ENCODE measurements at places on chromosomes 6 and 20. TPM values are rescaled to one million over a fixed set of nuclear protein-coding genes. Genes with fewer than 3 reads are reported as not detected.

Gene CSTF1
- 52.7 TPM for total RNA-seq

Gene LZTS3
- total RNA-seq = 11.0 TPM

Gene MYLK4
- total RNA-seq = 0.96 TPM

Gene HAO1
- not detected for total RNA-seq

Gene AFDN
- 143 TPM for total RNA-seq

GRCh38 chr6:155100087-155100486, 105.0 kb downstream of the TIAM2 start:
- DNase-seq = no peak
- H3K27ac ChIP-seq = no peak overlapping the region
- H3K27me3 ChIP-seq = no peaks in the 10 kb centered on the region

GRCh38 chr20:24915440-24915839, 33.6 kb upstream of the CST7 start:
- no peaks in the 10 kb centered on the region for H3K36me3 ChIP-seq
- H3K27me3 ChIP-seq = peaks cover 6% of the 10 kb centered on the region
- no peak overlapping the region for H3K4me3 ChIP-seq

DNA sequence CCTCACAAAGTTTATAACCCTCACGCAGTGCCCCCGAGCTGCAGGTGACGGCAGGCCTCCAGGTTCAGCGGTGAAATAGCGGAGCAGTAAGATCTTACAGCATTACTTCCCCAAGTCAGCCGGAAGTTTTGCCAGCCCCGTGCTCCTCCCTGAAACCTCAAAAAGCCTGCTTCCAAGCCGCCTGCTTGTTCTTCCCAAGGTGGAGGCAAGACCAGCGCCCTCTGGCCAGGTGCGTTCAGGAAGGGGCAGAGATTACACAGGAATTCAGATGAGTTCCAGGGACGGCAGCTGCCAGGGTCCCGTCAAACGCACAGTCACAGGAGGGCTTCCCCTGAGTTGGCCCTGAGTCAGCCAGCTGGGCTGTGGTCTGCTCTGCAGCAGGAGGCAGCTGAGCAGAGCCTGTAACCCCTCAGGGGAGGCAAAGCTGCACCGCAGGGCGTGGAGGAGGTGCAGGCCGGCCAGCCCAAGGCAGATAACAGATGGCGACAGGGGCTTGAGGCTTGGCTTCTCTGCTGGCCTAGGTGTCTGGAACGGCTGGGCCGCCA, 124.1 kb upstream of the RPS6KA2 start:
- no peaks in the 10 kb centered on the region for H3K36me3 ChIP-seq
- no peaks in the 10 kb centered on the region for H3K27me3 ChIP-seq
- H3K4me1 ChIP-seq = peaks cover 4% of the 10 kb centered on the region

DNA sequence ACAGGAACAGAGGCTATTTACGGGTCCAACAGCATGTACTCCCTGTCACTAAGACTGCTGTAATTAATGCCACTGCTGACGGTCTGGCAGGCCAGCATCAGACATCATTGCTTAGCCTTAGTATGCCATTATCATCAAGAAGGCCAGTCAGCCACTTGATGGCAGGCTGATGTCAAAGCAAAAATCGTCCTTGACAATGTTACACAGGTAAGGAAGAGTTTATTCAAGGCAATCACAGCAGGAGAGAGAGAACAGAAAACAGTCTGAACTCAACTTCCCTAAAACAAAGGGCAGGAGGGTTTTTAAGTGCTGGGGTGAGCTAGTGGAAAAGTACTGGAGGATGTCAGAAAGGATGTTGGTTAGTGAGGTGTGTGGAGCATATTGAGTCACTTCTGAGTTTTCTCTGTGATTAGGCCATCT, 25.1 kb downstream of the FKBP1C start:
- H3K4me3 ChIP-seq = no peak overlapping the region
- peak overlapping the region; percentile 61 for H3K27ac ChIP-seq
- H3K36me3 ChIP-seq = peaks cover 3% of the 10 kb centered on the region
- no peak for DNase-seq
- no peaks in the 10 kb centered on the region for H3K4me1 ChIP-seq
- no peaks in the 10 kb centered on the region for H3K27me3 ChIP-seq

DNA sequence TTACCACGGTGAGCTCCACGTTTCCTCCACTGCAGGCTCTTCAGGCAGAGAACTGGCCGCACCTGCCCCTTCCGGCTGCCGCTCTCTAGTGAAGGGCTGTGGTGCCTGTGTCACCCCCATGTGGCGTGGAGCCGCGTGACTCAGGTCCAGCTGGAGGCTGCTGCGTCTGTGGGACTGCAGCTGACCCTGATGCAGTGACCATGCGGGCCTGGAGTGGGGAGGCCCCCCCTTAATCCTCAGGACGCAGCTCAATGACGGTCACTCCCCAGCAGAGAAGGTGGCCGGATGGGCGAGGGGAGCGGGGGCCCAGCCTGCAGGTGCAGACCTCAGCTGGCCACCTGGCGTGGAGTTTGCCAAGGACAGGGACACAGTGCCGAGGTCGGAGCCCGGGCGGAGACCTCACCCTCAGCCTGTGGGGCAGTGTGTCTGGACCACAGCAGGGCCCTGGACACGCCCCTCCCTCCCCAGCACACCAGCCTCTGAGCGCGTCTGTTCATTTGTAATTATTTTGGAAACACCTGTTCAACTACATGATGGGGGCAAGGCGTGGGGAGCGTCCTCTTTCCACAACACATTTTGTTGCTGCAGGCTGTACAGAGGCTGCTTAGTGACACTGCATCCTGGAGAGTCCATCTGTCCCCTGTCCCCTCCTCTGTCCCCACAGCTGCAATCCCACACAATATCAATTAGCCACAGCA, 10.7 kb downstream of the BHLHE23 start:
- peaks cover 51% of the 10 kb centered on the region for H3K27me3 ChIP-seq
- no peak for DNase-seq
- no peaks in the 10 kb centered on the region for H3K4me1 ChIP-seq
- no peaks in the 10 kb centered on the region for H3K36me3 ChIP-seq

DNA sequence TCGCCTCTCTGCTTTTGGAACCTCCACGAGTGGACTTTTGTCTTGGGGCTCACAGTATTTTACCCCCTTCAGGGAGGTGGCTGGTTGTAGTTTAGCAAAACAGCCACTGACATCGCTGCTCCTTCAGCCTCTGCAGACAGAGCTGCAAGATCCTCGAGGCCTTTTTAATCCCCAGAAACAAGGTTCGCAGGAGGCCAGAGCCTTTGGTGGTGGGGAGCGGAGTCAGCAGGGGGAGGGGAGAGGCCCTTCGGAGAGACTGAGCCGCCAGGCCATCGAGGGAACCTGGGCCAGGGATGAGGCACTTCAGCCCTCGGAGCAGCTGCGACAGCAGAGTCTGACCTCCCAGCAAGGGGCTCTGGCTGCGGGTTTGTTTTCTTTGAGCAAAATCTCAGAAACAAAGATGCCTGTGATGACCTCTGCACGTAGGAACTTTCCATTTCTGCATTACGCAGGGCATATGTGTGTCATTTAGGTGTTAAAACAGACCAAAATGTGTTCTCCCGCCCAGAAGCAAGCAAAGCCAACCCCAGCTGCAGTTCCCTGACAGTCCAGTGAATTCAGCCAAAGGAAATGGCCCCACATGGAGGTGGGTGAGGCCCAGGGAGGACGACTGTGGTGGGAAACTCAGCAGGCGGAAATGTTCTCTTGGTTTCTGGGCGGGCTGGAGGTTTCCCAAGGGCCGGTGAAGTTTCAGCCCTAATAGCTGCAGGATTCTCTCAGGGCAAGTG, 171.2 kb upstream of the SULF2 start:
- no peak overlapping the region for H3K27ac ChIP-seq
- no peak overlapping the region for H3K4me3 ChIP-seq
- H3K4me1 ChIP-seq = peaks cover 26% of the 10 kb centered on the region
- no peaks in the 10 kb centered on the region for H3K36me3 ChIP-seq
- DNase-seq = no peak
- no peaks in the 10 kb centered on the region for H3K27me3 ChIP-seq

DNA sequence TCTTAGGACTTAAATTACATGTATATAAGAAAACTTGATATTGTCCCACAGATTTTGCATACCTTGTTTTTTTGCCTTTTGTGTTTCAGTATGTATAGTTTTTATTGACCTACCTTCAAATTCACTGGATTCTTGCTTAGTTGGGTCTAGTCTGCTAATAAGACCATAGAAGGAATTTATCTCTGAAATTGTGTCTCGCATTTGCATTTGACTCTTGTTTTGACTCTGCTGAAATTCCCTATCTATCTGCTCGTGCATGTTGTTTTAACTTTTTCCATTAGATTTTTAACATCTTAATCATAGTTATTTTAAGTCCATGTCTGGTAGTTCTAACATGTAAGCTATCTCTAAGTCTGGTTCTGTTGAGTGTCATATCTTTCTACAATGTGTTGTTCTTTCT, 163.9 kb downstream of the SCP2D1 start:
- no peaks in the 10 kb centered on the region for H3K4me1 ChIP-seq
- DNase-seq = no peak
- H3K4me3 ChIP-seq = no peak overlapping the region

DNA sequence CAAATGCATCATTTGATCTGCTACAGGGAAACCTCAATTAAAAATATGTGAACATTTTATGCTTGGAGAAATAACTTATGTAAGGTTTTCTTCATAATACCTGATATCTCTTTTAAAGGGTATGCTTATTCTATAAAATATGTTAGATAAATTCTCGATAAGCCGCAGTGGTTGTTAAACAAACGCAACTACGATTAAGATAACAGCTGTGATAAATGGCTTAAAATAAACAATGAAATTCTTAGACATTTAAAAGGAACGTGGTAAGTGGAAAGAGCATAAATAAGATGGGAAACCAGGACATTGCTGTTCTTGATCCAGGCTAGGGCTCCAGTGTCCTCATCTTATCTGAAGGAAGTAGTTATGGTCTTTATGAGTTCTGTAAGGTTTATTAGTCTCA, 415.9 kb downstream of the CD83 start:
- H3K27ac ChIP-seq = no peak overlapping the region
- no peak overlapping the region for H3K4me3 ChIP-seq
- H3K36me3 ChIP-seq = no peaks in the 10 kb centered on the region
- DNase-seq = no peak

DNA sequence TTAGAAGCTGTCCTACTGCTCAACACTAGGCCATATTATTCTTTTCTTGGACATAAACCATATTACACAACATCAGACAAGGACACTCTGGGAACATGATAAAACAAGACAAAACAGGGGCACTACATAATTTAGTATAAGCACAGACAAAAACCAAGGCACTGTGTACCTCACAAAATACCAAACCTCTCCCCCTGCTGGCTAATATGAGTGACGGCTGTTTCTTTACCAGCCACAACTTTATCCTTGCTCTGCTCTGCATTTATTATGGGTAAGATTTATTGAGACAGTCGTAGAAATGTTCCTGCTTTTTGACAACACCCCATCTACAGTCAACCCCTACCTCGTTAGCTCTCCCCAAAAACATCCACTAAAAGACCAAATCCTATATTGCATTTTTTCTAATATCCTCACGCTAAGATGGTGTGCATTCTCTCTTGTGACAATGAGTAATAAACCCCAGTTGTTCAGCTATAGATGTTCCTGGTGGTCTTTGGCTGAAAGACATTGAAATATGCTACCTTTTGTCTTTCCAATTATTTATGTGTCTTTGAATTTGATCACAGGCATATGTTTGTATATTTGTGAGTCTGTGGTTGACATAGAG, 23.8 kb upstream of the POLR1H start:
- no peak overlapping the region for H3K27ac ChIP-seq
- H3K36me3 ChIP-seq = no peaks in the 10 kb centered on the region
- no peak for DNase-seq
- H3K4me3 ChIP-seq = no peak overlapping the region
- no peaks in the 10 kb centered on the region for H3K27me3 ChIP-seq

DNA sequence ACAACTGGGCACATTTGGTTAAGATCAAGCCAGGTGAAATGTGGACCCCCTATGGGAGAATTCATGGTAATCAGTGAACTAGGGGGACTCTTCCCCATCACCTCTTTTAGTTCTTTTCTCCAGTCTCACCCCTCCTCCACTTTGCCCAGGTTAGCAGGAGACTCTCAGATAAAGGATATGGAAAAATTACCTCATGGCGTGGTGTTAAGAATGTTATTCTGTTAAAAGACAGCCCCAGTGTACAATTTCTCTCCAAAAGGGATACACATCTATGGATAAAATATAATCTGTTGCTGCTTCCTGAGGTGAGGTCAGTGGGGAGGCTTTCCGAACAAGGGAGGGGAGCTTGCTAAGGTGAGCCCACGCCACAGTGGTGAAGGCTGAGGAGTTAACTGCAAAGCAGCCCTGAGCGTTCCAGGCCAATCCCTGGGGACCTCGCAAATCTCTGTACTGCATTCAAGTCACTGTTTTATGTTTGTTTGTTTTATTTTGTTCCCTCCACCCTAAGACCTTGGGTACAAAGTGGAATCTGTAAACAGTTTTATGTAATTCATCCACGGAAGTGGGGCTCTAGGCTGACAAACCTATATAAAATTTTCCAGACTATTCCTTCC, 52.0 kb downstream of the ADGRF1 start:
- no peaks in the 10 kb centered on the region for H3K4me1 ChIP-seq
- no peaks in the 10 kb centered on the region for H3K27me3 ChIP-seq
- no peak overlapping the region for H3K4me3 ChIP-seq
- no peak for DNase-seq
- no peaks in the 10 kb centered on the region for H3K36me3 ChIP-seq
- H3K27ac ChIP-seq = no peak overlapping the region

DNA sequence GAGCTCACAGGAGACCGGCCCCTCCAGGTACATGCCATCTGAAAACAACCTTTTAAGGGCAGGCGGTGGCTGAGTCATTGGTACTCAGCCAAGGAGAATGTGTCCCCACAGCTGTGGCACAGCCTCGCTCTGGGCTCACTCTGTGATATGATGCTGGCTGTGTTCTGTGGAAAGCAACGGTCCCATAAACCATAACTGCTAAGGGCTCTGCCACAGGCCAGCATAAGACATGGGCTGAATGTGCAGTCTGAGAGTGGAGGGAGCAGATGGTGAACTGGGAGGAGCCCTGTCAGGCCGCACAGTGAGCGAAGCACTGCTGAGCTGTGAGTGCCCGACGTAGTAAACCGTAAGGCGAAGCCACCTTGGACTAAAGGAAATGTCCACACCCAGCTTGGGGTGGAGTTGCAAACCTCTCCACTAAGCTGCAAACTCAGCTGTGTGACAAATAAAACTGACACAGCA, 375.8 kb downstream of the THBS2 start:
- H3K27me3 ChIP-seq = no peaks in the 10 kb centered on the region
- no peak for DNase-seq
- H3K27ac ChIP-seq = no peak overlapping the region

DNA sequence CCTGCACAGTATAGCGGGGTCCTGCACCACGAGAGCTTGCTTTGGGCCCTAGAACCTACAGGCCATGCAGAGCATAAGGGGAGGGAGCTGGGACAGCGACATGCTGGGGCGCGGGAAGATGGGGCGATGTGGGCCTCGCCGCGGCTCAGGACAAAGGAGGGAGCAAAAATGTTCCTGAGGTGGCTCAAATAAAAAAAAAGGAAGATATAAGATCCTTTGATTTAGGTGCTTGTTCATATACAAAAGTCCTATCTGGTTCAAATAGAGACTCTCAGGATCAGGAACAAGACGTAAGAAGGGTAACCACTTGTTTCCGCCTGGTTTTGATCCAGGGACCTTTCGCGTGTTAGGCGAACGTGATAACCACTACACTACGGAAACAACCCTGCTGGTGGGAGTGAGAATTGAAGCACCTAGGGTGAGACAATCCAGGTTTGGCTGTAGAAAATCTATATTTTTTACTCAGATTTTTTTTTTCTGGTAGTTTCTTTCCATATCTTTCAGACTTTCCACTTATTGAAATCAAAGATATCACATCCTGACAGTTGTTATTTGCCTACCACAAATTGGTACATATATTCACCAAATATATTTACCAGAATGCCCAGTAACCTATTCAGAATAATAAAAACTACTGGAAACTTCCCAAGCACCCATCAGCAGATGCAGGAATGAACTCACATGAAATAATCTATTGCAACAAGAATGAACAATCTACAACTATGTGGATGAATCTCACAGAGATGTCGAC, 177.9 kb upstream of the ZNF184 start:
- peak overlapping the region; percentile 94 for H3K27ac ChIP-seq
- peak overlapping the region; percentile 90 for H3K4me3 ChIP-seq
- peaks cover 20% of the 10 kb centered on the region for H3K27me3 ChIP-seq
